ENCODE measurements at places on chromosomes 3 and 15.

DNA sequence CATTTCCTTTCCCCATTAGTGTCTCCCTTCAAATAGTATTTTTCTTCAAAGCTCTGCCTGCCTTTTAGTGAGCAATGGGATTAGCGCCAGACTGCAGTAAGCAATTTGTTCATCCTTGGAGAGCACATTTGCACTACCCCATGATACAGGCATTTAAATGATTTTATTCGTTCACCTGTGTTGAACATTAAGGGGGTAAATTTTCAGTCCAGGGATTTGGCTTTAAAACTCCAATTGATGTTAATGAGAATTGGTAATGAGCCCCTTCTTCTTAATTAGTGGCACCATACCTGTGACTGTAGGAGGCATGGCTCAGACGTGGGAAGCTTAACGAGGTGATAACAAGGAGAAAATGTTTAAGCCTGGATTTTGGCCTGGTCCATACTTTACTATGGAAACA lies 161.4 kb upstream of the NANOGP8 start:
- DNase-seq, result no peak

GRCh38 chr3:186511245-186511644 lies 32.9 kb downstream of the CRYGS start:
- DNase-seq, result no peak

DNA sequence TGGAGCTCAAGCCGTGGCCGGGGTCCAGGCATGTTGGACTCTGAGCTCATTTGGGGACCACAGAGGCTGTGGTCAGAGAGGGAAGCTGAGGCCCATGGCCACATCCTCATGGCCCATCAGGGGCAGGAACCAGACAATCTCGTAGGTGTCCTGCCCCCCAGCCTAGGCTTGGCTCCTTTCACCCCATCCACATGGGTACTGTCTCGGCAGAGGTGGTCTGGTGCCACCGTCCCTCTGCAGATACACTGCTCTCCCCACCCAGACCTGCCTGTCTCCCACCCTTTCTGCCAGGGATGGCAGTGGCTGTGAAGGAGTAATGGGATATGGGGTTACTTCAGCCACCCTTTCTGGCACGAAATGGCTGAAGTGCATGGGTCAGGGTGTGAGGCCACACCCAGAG lies 7.9 kb downstream of the PRSS50 start:
- DNase-seq, result no peak

GRCh38 chr3:189403194-189403593 lies 228.0 kb upstream of the TP63 start:
- no peak for DNase-seq

- DNase-seq, result no peak
Observed at GRCh38 chr3:128648940-128649663, 1.5 kb downstream of the RPN1 start.

DNA sequence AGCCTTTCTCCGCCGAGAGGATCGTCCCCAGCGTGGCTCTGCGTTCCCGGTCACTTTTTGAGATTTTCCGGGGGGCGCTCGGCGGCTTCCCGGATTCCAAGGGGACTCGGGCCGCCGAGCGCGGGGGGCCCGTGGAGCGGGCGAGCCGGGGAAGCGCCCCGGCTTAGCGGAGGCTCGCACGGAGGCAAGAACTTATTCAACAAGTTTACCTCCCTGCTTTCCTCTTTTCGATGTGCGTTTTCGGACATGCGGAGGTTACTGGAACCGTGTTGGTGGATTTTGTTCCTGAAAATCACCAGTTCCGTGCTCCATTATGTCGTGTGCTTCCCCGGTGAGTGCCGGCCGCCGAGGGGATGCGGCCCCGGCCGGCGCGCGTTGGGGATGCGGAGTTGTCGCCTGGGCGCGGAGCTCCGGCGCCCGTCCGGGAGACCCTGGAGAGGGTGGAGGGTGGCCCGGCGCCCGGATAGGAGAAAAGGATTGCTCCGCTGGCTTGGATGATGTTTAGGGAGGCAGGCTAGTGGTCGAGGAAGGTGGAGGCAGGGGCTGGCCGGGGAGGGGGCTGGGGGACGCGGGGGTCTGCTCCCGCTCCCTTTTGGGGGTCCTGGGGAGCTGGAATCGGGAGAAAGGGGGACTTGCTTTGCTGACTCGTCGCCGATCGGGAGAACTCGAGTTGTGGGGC lies 810 bp downstream of the PTPRG start:
- no peak for DNase-seq

DNA sequence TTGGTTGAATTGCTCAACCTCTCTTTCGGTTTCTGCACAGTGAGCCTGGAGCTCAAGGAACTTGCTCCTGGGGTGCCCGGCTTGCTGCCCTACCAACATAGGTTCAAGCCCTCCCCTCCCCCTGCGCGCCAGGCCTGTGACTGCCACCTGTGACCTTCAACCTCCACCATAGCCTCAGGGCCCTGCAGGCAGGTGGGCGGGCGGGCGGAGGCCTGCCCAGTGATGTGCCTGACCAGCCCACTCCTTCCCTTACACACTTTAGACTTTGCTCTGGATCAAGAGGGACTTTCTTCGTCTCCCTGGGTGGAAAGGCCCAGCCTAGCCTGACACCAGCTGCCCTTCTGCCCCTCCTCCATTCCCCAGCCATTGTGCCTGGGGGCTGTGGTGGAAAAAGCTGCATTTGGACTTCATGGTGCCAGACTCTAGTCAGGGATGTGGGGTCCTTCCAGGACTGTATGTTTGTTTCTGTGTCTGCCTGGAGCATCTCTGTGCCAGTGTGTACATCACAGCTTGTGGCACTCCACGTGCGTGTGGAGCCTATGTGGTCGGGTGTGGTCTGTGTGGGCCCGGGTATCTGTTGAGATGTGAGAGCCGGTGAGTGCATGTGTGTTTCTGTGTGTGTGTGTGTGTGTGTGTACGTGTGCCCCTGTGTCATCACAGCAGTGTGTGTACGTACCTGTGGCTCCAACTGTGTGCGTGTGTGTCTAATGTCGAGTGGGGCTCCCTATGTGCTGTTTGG lies 9.5 kb downstream of the PRKCD start:
- DNase-seq, result no peak

DNA sequence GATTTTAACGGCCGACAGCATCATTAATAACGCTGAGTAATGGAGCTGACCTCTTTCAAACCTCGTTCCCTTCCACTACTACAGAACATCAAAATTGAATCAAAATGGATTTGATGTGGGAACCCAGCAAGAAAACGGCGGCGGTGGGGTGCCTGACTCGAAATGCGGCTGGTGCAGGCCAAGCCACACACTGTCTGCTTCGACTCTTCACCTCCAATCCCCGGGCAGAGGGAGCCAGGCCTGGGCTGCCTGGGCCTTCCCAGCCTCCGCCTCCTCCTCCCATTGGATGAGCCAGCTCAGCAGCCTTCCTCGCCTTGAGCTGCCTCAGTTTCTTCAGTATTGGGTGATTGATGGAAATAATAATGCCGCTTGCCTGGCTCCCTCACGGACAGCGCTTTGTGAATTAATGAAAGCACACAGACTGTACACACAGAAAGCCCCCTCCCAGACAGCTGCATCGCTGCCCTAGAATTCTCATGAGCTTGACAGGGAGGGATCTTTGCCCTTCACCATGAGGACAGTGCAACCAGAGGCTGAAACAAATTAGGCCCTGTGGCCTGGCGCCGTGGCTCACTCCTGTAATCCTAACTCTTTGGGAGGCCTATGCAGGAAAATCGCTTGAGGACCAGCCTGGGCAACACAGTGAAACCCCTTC lies 11.4 kb upstream of the MEGF11 start:
- DNase-seq, result no peak

DNA sequence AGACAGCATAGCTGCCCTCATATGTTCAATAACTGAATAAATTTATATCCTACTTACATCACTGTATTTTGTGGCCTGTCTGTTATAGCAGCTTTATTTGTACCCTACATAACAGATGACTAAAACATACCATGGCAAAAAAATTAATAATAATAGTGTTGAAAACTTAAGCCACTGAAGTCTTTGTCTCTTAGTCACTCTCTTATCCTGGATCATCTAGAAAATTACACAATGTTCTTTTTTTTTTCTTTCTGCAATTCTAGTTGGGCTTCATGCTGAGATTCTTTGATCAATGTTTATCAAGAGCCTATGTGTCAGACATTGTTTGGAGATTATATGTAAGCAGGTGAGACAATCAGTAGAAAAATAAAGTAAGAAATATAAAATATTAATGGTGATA lies 519.3 kb upstream of the ARPP21 start:
- DNase-seq, result no peak

GRCh38 chr3:111904376-111905241 lies 45.5 kb downstream of the PHLDB2 start:
- no peak for DNase-seq

DNA sequence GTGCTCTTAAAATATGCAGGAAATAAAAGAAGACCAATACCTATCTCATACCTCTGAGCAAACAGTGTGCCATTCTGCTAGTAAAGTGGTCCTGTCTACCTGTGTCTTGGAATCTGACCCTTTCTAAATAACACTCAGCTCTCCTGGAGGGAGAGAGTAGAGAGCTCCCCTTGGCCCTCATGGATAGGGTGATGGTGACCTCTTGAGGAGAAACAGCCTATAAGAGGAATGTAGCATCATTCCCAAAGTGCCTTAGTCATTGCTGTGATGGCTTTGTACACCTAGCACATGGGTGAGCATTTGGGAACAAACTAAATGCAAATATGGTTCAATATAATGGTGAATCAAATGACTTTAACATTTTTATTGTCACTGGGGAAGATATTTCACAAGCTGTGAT lies 10.0 kb downstream of the SNTN start:
- DNase-seq, result no peak

GRCh38 chr3:180306691-180307090 lies 270.0 kb upstream of the PEX5L start:
- no peak for DNase-seq

DNA sequence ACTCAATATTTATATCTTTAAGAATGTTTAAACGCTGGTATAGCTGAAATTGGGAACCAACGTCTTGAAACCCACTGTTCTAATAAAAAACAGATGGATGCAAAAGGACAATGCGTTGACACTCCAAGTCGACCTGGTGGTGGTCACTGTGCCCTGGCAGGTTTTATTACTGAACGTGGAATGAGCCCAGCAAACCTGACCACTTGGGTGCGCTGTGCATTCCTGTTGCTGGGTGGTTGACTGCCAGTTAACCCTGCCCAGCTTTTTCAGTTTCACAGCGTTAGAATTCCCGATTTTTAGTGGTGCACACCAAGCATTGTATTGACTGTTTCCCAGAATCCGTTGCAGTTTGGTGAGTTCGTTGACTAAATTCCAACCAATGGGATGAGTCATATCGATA lies 384.4 kb downstream of the OCA2 start:
- no peak for DNase-seq

- DNase-seq, result no peak
Observed at GRCh38 chr3:186985661-186986364, 55.5 kb downstream of the ST6GAL1 start.

DNA sequence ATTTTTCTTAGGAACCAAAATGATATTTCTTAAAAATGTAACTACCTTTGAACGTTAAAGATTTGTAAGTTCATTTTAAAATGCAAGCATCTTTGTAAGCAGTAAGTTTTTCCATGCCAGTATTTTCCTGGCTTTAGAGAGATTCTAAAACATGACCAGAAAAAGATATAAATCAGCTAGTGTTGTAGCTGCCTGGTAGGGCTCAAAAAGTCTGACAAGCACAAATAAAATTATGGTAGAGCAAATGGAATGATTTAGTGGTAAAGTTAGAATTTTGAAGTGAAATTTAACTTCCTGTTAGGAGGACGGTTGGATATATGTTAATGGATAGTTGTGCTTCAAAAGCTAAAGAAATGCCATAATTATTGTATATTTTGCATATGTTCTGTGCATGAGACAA lies 29.7 kb downstream of the GABRR3 start:
- DNase-seq, result no peak

- DNase-seq, result no peak
Observed at GRCh38 chr3:25094932-25095685, 333.0 kb upstream of the RARB start.

Measured in stimulated activated CD4-positive, alpha-beta T cell treated with anti-CD3 and anti-CD28 coated beads, Interleukin-1b, Interleukin-23, amount 100 ng/mL, for 1 hour (primary cell).